Neural progenitor cell (in vitro differentiated cells): ENCODE measurements at places on chromosomes 3 and 15.
A peak's percentile ranks its signal among the peaks of the same experiment; 100 is the strongest.

- no peak for DNase-seq
Observed at GRCh38 chr3:73786321-73786807, 161.6 kb upstream of the PDZRN3 start.

- no peak for DNase-seq
Observed at GRCh38 chr15:77057685-77058084, 13.2 kb downstream of the TSPAN3 start.

- DNase-seq: peak; percentile 40
Observed at GRCh38 chr15:91622711-91623342, 230.7 kb upstream of the SLCO3A1 start.

DNA sequence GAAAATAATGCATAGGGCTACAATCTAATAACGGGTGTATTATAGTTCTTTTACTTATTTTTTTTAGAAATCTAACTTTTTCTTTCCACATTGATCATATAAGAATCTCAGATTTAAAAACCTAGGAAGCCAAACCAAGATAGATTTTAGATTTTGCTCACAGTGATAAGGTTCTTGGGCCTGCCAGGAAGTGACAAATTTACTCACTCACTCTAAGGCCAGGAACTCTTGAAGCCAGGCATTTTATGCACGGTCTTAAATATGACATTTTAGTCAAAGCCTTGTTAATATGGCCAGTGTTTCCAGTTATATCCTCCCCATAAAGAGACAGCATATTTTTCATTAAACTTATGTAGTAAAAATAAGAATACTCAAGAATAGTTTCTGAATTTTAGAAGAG, 271.4 kb downstream of the SQOR start:
- DNase-seq: no peak

DNA sequence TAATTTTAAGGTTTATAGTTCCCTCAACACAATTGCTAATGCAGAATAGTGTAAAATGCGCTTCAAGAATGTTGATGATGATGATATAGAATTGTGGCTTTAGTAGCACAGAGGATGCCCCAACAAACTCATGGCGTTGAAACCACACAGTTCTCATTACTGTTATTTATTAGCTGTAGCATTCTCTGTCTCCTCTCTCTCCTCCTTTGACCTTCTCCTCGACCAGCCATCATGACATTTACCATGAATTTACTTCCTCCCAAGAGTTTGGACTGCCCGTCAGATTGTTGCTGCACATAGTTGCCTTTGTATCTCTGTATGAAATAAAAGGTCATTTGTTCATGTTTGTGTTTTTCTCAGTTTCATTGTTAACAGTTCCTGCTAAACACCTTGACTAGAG, 27.8 kb upstream of the CRTC3 start:
- no peak for DNase-seq

DNA sequence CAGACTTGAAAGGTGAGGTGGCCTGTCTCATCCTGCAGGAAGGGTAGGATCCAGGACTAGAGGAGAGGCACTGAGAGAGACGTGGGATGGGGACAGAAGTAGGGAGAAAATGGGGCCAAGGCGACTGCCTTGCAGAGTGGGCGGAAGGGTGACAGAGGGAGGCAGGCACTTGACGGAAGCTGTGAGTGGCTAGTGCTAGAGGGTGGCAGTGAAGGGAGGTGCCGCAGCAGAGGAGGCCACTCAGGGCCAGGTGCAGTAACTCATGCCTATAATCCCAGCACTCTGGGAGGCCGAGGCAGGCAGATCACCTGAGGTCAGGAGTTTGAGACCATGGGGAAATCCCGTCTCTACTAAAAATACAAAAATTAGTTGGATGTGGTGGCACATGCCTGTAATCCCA, 7.3 kb downstream of the CCDC33 start:
- DNase-seq: no peak

DNA sequence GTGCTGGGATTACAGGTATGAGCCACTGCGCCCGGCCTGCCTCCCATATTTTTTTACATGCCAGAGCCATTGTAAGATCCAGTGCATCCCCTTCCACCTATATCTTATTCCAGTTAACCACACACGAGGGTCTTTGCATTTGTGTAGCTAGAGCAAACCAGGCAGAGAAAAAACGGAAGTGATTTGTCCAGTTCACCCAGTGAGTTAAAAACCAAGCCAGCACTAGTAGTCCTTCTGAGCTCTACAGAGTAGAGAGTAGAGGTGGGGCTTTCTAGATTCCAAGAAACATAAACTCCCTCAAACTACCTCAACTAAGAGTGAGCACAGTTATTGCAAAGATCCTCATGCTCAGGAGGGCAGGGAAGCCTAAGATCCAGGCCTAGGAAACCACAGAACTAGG, 34.7 kb downstream of the TMEM158 start:
- DNase-seq: no peak

DNA sequence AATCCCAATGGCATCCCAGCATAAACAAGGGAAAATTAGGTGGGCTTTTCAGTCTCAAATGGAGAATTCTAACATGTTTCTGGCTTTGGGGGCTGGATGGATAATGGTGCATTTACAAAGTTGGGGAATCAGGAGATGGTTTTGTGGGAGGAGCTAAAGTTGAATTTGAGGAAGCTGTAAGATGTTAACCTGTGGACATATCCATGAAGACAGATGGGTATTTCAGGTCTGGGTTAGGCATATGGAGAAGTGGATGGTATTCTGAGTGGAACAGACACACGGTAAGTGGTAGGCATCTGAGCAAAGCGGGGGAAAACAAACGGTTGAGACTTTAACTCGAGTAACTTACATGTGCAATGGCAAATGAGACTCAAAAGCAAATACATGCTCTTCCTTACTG, 1.7 kb upstream of the LMLN start:
- no peak for DNase-seq

- no peak for DNase-seq
Observed at GRCh38 chr3:191328383-191328961, 722 bp upstream of the CCDC50 start.

- no peak for DNase-seq
Observed at GRCh38 chr15:97012986-97013385, 682.5 kb downstream of the NR2F2 start.

GRCh38 chr3:104878395-104878794, 488.3 kb upstream of the ALCAM start:
- no peak for DNase-seq

GRCh38 chr3:133130168-133130567, 92.0 kb downstream of the TMEM108 start:
- no peak for DNase-seq

DNA sequence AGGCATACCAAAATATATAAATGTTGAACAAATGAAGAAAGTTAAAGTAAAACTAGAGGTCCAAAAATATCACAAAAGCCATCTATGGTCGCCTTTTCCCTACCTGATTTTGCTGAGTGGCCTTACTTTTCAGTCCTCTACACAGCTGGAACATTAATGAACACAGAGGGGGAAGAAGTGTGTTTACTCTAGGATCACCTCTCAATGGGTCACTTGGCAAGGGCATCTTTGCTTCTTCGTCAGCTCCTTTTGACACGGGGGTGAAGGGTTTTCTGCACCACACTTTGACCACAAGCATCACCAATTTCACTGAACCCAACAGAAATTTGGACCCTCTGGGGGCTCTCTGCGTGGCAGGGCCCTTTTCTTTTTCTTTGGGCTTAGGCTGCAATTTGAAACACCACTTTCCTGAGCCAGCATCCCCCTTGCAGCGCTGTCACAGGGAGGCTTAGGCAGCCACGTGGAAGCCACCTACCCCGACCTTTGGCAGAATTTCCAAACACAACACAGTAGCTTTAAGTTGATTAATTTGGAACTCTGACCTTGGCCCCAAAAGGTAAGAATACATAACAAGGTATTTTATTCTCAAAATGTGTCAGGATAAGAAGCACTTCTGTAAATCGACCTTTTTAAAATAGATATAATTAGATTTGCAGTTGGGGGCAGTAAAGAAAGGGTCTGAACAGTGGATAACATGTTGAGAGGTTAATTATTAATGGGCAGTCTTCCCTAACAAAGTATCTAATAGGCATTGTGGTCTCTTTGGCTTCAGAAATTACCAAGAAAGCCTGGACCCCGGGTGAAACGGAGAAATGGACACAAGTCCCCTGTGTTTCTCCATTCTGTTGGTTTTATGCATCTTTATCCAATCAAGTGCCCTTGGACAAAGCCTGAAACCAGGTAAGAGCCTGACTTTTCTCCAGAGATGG, at the start of gene LIPC:
Gene LIPC (plus strand): TSS at position 771 of the 929 bp plus-strand sequence. CDS start 42 bp downstream, at position 813.
- no peak for DNase-seq

- DNase-seq: peak; percentile 65
Observed at GRCh38 chr15:67433495-67434099, 87.3 kb upstream of the C15orf61 start.

DNA sequence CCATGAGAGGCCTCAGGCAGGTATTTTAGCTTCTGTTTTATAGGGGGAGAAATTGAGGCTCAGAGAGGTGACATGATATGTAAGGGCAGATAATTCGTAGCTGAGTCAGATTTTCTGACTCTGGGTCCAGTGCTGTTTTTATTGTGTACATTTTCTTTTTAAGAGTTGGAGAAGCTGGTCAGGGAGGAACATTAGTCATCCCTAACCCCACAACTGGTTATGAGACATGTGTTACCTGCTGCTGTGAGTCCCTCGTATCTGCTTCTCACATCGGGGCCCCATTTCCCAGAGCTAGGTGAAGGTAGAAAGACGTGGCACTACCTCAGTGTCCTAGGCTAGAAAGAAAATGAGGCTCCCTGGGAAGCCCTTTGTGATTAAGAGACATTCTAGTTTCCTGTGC, 28.6 kb downstream of the GALNT15 start:
- DNase-seq: no peak

DNA sequence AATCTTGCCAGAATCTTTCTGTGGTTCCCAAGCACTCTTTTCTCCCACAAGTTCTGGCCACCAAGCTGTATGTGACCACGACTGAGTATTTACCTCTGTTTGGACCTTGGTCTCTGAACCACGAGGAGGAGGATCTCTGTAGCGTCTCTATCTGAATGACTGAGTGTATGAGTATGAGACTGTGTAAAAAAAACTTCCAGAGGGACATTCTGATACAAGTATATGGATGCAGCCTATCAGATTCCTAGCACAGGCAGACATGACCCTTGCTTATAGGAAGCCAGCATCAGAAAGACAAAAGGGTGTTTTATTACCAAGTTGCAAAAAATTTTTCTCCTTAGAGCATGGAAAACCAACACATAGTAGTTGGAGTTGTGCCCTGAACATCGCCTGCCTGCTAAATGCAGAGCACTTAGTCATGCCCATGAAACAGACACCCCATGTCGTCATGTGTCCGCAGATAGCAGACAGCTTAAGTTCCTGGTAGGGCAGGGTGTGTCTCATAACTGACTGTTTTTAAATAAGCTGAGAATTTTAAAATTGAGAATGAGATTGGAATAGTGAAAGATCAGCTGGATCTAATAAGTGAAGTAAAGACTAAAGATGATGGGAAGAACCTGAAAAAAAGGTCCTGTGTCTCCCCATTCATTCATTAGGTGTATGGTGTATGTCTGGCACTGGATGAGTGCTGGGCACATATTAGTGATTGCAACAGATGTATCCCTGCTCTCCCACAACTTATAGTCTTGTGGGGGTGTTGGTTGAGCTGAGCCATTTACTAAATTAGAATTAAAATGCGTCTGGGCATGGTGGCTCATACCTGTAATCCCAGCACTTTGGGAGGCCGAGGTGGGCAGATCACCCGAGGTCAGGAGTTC, 30.9 kb downstream of the DAG1 start:
- no peak for DNase-seq

DNA sequence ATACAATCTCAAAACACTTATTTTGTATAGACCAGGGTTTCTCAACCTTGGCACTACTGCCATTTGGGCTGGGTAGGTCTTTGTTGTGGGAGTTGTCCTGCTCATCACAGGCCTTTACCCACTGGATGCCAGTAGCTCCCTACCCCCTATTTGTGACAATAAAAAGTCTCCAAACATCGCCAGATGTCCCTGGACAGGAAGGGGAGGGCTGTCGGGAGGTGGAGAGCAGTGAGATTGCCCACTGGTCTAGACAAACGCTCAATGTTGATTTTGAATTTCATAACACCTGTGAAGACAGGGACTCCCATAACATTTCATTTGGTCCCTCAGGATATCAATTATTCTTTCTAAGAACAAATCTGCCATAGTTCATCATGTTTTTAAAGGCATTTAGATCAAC, 151.7 kb upstream of the PTPRG start:
- no peak for DNase-seq

DNA sequence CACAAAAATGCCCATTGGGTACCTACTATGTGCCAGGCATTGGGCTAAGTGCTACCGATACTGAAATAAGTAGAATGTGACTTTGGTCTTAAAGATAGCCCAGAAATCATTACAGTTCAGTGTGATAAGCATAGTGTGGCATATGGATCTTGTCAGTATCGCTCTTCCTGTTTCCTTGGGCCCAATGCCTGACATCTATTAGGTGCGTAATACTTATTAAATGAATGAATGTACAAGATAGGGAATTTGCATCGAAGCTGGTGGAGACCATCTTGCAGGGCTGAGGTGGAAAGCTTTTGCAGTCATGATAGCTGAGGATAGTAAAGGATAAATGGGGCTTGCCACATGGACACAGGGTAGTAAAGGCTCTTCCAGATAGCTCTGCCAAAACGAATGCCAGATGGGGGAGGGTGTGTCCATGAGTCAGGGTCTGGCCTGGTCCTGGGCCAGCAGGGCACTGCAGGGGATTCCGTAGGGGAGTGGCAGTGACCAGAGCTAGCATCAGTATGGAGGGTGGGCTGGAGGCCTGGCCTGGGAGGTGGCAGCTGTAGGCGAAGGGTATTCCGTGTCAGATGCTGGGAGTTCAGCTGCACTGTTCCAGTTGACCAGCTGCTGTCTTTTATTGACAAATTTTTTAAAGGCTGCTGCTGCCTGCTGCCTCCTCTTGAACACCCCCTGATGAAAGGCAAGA, 23.5 kb downstream of the TSEN2 start:
- no peak for DNase-seq

DNA sequence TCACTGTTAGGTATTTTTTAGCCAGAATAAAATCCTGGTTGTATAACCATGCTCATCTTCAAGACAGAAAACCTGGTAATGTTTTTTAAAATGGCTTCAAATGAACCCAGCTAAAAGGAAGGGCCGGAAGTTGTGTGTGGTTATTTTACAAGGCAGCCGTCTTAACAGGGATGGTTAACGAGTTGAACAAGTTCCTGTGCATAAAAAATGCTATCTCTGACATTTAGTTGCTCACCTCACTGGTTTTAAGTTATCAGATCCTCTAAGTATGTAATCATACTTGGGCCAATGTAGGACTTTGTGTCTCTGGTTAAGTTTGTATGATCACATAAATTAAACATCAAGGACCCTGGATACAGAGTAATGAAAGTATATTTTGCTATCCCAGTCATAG, 2.1 kb downstream of the ATP11B start:
- no peak for DNase-seq

- no peak for DNase-seq
Observed at GRCh38 chr15:56215769-56216168, 27.9 kb downstream of the RFX7 start.

GRCh38 chr15:52783191-52783829, 6.8 kb downstream of the ONECUT1 start:
- DNase-seq: peak; percentile 92

GRCh38 chr3:132756108-132756650, 34.0 kb upstream of the NPHP3 start:
- no peak for DNase-seq

- DNase-seq: no peak
Observed at GRCh38 chr15:57887825-57888224, 177.7 kb downstream of the ALDH1A2 start.
